ENCODE measurements at places on chromosomes 7 and 10. TPM values are rescaled to one million over a fixed set of nuclear protein-coding genes. Genes with fewer than 3 reads are reported as not detected.

INHBA gene
- total RNA-seq, result 30.4 TPM

ABCC2 gene
- total RNA-seq, result 0.52 TPM

UNC5B gene
- total RNA-seq, result 2.1 TPM

FGFR2 gene
- total RNA-seq, result 61.5 TPM

GRCh38 chr10:97274828-97275227 is 17.6 kb downstream of the ARHGAP19 start:
- H3K4me3 ChIP-seq, result no peak overlapping the region
- no peak for DNase-seq
- peaks cover 20% of the 10 kb centered on the region for H3K4me1 ChIP-seq
- no peak overlapping the region for H3K27ac ChIP-seq
- H3K36me3 ChIP-seq, result no peaks in the 10 kb centered on the region

GRCh38 chr10:21496343-21497176 is 28.9 kb downstream of the SKIDA1 start:
- peaks cover 40% of the 10 kb centered on the region for H3K4me1 ChIP-seq
- H3K36me3 ChIP-seq, result no peaks in the 10 kb centered on the region
- H3K4me3 ChIP-seq, result peak overlapping the region; percentile 74
- no peaks in the 10 kb centered on the region for H3K27me3 ChIP-seq
- no peak for DNase-seq

GRCh38 chr7:141166926-141167325 is 93.1 kb downstream of the TMEM178B start:
- no peaks in the 10 kb centered on the region for H3K36me3 ChIP-seq
- no peaks in the 10 kb centered on the region for H3K4me1 ChIP-seq
- no peaks in the 10 kb centered on the region for H3K27me3 ChIP-seq

- no peaks in the 10 kb centered on the region for H3K27me3 ChIP-seq
- H3K4me3 ChIP-seq, result no peak overlapping the region
- H3K36me3 ChIP-seq, result no peaks in the 10 kb centered on the region
- DNase-seq, result no peak
- no peaks in the 10 kb centered on the region for H3K4me1 ChIP-seq
Observed at GRCh38 chr7:28768577-28769147, 189.5 kb downstream of the TRIL start.

GRCh38 chr7:32191305-32191704 is 121.1 kb upstream of the PDE1C start:
- no peak overlapping the region for H3K27ac ChIP-seq
- DNase-seq, result no peak
- no peaks in the 10 kb centered on the region for H3K27me3 ChIP-seq
- H3K4me1 ChIP-seq, result no peaks in the 10 kb centered on the region

DNA sequence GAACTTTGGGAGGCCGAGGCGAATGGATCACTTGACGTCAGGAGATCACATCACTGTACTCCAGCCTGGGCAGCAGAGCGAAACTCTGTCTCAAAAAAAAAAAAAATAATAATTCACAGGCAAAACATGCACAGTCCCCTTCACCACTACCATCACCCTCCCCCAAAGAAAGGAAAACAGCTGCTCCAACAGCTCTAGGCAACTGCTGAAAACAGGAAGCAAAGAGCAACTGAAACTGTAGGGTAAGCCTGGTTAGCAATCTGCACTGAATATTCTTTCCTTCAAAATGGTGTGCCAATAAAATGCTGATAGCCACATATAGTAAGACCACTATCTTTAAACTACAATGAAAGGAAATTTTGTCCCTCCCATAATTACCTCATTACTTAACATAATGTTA is 11.8 kb downstream of the NT5C2 start:
- DNase-seq, result no peak
- H3K27ac ChIP-seq, result no peak overlapping the region
- H3K4me1 ChIP-seq, result peaks cover 50% of the 10 kb centered on the region
- H3K36me3 ChIP-seq, result no peaks in the 10 kb centered on the region
